Heart right ventricle (tissue), 16 donors: ENCODE measurements at places on chromosomes 4 and X. TPM values are rescaled to one million over a fixed set of nuclear protein-coding genes. Genes with fewer than 3 reads are reported as not detected.

GRCh38 chr4:96736352-96736889 lies 896.5 kb downstream of the PDHA2 start:
- DNase-seq: no peak

DNA sequence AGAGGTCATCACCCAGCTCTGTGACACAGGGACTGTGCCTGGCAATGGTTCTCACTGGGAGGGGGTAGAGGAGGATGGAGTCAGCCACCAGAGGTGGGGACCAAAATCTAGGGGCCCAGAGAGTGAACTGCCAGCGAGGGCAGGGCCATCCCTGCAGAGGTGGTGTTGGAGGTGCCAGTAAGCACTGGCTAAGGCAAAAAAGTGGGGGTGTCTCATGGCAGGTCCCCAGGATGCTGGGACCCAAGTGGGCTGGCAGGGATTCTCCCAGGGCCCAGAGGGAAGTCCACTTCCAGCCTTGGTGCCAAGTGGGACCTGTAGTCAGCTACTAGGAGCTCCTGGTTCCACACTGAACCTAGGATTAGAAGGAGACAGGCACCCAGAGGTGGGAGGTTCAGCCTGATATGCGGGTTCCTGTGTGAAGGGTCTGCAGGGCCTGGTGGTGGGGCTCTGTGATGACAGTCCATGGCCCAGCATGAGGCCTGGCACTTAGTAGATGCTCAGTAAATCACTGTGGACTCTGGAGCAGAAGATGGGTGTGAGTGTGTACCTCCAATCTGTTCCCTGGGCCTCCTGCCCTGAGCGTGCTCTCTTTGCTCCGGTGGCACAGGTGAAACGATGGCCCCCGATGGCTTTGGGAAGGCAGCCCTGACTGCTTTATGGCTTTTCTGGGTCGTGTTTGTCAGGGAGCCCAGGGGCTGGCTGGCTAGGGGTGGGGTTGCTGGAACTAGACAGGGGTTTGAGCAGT lies 81.5 kb downstream of the PSAPL1 start:
- no peak for DNase-seq

DNA sequence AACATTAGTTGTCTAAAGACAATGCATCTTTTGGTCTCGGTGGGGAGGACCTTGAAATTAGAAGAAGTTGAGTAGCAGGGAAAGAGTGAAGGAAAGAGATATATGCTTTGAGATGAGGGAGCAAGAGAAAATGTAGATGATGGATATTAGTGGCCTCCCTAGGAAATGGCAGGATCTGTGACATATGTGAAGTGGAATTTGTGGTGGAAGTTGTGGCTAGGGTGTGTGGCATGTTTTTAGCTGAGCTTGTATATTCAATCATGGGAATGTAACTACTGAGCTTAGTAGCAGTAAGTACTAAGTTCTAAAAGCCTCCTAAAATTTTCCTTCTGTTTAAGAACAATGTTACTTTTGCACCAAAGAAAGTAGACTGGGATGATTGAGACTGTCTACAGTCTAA lies 382.8 kb upstream of the CTSO start:
- no peak for DNase-seq

DNA sequence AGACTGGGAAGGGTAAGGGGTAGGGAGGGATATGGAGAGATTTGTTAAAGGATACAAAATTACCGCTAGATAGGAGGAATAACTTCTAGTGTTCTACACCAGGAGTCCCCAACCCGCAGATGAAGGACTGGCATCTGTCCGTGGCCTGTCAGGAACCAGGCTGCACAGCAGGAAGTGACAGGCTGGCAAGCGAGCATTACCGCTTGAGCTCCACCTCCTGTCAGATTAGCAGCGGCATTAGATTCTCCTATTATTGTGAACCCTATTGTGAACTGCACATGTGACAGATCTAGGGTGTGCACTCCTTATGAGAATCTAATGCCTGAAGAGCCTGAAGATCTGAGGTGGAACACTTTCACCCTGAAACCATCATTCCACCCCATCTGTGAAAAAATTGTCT lies 27.9 kb upstream of the BBS7 start:
- no peak for DNase-seq

The SMIM31 gene
- total RNA-seq: not detected

DNA sequence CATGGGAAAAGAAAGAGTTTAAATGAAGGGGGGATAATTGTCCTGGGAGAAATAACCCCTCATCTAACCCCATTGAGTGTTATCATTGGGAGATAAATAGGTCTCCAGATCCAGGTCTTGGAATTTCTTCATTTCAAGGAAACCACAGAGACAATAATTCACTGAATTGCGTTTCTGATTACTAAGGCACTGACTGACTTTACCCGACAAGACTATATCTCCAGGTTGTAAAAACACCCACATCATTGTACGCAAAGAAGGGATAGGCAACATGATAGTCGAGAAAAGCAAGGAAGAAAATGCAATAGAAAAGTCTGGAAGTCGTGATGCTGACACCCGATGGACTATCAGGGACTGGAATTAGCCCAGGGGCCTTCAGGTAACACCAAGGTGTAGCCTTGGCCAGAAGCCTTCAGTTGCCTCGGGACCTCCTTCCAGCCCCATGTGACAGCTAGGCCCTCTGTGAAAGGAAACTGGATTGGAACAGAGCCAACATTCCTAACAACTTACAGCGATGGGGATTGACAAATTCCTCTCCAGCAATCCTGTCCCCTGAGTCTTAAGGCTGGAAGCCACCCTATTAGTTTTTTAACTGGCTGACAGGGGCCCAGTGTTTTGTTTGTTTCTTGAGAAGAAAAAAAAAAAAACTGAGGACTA lies 46.5 kb upstream of the RAB9B start:
- DNase-seq: no peak

DNA sequence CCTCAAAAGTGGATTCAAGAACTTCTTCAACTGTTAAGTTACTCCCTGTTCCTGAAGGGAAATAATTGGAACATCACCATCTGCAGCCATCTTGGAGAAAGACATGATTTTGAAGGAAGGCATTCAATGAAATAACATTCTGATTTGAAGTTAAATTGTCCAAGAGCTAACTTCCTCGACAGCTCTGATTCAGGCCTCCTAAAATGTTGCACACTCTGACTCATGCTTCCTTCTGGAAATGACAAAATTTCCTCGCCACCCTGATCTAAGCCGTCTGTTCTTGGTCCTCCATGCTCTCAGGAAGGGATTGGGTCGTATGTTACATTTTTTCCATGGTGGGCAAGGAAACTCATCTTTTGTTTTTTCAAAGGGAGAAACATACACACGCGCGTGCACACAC lies 496.9 kb upstream of the DIPK2B start:
- DNase-seq: peak; percentile 7

GRCh38 chr4:158181906-158182305 lies 9.1 kb upstream of the GASK1B start:
- DNase-seq: no peak

DNA sequence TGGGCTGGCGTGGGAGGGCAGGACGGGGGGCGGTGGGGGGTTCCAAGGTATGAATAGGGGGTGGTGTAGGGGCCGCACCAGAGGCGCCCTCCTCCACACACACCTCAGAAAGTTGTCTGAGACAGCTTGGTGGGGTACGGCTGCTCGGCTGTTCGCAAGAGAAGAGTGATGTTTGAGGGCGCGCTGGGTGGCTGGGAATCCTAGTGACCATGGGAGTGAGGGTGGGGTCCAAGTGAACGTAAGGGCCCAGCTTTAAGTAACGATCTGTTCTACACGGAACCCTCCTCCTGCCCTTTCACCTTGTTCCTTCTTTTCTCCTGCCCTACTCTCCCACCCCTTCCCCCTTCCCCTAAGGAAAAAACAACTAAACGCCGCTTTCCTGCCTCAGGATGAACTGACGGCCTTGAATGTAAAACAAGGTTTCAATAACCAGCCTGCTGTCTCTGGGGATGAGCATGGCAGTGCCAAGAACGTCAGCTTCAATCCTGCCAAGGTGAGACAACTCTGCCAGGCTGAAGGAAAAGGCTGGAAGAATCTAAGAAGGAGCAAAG lies 664 bp downstream of the MED12 start:
- DNase-seq: no peak

DNA sequence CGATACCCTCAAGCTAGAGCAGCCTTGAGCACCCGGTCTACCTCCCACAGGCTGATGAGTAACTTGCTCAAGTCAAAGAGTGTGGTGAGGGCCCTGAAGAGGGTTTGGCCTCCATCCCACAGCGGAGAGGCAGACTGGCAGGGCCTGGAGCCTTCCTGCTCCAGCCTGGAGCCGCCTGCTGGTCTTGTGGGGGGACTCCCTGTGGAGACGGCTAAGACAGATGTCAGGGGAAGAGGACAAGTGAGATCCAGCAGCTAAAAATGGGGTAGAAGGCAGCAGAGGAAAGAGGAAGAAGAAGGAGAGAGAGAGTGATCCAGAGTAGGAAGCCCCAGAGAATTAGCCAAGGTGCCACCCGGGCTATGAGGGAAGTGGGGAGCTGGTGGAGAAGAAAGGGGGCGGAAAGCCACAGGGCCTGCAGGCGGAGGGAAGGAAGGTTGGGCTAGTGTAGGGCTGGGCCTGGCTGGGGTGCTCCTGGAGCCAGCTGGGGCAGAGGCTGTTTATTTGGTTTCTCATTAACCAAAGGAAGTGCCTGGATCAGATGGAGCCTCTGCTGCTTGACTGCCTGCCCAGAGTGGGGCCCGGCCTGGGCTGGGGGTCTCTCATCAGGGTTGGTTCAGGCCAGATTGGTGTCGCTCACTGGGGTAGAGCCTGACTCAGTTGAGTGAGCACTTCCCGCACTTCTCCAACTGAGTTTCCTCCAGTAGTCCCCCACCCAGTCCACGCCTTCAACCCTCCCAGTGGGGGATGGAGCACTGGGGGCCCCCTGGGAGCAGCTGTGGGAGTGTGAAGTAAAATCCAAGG lies 14.2 kb downstream of the EFNB1 start:
- DNase-seq: no peak

The BEX5 gene
- 0.32 TPM for total RNA-seq

GRCh38 chr4:39524161-39524957 lies 2.9 kb downstream of the UGDH start:
- DNase-seq: no peak

The VCX gene
- total RNA-seq: not detected

The C4orf50 gene
- total RNA-seq: not detected
